Right ventricle myocardium inferior (tissue), 1 donor: ENCODE measurements at places on chromosomes 11 and 22.

DNA sequence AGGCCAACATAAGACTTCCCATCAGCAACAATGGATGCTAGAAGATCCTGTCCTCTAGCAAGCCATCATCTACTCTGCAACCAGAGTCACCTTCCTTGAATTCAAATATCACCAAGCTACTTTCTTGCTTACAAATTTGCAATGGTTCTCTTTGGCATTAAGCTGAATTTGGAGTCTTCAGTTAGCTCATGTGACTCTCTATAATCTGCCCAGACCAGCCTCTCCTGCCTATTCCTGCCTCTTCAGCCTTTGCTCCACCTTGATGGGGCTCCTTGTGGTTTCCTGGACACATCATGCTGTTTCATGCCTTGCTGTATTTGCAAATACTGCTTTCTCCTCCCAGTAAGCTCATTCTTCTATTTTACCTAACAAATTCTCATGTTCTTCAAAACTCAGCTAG is 82.3 kb downstream of the RASSF10 start:
- DNase-seq, result no peak

DNA sequence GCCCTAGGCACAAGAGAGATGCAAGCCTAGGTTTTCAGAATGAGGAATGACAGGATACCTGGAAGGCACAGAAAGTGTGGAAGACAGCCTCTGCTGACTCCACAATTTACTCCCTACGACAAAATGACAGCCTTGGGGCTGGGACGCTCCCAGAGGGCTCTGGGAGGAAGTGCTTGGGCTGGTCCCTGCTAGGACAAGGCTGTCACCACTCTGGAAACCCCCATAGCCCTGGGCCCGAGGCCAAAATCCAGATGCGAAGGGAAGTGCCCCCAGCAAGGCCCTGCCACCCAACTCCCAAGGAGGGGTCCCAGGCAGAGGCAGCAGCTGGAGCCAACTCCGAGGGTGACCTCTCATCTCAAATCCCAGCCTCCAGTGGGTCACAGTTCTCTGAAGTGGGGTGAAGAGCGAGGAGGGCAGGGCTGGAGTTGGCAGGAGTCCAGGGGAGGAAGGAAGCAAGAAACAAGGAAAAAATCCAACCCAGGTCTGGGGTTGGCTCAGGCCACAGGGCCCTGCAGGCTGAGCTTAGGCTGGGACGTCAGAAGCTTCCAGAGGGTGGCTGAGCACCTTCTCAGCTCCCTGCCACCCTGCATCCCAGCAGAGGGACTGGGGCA is 6.3 kb upstream of the CDC42EP2 start:
- peak; percentile 83 for DNase-seq

DNA sequence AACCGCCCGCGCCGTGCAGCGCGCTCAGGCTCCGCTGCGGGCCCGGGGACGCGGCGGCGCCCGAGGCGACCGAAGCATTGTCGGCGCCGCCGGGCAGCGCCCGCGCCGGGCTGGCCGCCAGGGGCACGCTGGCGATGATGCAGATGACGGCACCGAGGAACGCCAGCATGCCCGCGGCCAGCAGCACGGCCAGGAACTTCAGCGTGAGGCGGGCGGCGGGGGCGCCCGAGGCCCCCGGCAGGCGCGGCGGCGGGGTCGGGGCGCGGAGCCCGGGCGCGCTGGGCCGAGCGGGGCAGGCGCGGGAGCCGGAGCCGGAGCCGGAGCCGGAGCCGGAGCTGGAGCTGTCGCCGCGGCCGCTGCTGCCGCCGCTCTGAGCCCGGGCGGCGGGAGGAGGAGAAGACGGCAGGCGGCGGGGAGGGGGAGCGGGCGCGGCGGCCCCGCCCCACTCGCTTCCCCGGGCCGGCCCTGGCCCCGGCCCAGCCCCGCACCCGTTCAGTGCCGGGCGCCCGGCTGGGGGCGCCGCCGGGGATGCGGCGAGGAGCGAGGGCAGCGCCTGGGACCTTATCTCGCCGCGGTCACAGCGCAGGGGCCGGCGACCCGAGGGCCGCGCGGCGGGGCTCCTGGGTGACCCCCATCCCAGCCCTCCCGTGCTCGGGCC is at the start of gene NPTXR:
Gene NPTXR (minus strand): TSS at position 372 of the 658 bp plus-strand sequence.
- DNase-seq, result peak; percentile 72

GRCh38 chr11:132604431-132604830 is 927.9 kb downstream of the OPCML start:
- DNase-seq, result no peak

DNA sequence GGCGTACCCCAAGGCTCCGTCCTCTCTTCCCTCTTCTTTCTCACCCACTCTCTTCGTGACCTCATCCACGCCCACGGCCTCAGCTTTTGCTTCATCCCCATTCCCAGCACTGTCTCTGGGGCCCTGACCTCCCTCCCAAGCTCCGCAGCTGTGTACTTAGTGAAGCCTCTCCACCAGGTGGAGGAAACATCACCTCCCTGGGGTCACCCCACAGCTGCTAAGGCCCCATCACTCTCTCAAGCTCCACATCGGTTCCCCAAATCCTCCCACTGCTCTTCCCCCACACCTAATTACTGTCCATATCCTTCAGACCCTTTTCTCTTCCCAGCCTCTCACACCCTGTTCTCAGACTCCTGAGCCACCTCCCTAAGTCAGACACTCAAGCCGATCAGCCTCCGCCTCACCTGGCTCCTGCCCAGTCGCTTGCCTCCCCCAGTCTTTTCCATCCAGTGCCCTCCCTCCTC is 7.9 kb upstream of the SYT7 start:
- DNase-seq, result no peak

DNA sequence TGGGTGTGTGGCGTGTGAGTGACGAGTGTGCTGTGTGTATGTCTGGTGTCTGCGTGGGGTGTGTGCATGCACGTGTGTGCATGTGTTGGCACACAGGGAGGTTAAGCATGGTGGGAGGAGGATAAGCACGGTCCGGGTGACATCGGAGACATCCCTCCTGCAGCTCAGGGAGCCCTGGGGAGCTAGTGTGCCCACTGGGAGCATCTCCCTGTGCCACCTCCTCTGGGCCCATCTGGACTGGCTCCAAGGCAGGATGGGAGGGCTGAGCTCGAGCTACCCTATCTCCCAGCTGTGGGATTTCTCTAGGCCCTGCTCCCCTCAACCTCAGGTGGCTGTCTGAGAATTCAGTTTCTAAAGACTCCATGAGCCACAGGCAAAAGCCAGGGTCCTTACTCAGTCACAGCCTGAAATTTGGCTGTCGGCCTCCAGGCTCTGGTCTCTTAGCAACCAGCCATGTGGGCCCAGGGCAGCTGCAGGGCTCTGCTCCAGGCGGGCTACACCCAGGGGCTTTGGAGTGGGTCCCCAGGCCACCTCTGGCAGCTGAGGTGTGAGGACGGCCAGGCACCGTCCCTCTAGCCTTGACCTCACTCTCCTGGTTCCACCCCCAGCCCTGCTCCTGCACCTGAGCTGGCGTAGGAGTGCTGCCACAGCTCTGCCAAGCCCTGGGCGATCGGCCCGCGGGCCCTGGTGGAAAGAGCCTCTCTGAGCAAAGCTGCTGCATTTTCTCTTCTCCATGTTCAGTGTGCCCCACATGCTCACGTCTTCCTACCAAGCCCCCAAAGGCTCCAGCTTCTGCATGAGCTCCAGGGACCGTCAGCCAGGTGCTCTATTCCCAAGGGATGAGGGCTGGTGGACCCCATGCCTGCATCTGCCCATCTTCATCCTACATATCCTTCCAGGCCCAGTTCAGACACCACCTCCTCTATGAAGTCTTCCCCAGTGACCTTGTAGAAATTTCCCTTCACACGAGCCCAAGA is 39.7 kb downstream of the RTL6 start:
- no peak for DNase-seq

GRCh38 chr11:64499261-64500004 is 91.6 kb upstream of the SLC22A12 start:
- no peak for DNase-seq

- no peak for DNase-seq
These were observed 24.7 kb downstream of the BTBD10 start for GRCh38 chr11:13438291-13438690.

- no peak for DNase-seq
These were observed 31.2 kb downstream of the RRP8 start for GRCh38 chr11:6572215-6572614.

GRCh38 chr11:120021978-120022377 is 115.9 kb downstream of the TRIM29 start:
- DNase-seq, result no peak

DNA sequence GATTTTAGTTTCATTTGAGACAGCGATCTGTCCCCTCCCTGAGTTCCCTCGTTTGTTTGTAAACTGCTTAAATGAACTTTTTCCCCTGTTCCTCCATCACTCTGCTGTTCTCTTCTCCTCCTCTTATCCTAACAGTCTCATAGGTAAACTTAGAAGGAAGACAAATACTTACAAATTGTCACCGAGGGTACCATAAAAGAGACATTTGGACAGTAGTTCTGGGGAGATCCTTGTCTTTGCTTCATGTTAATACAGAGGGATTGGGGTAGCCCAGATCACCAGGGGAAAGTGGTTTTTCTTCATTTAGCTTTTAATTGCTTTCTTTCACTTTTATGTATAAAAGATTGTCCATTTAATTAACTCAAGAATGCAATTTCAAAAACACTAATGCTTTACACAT is 46.1 kb downstream of the ZBTB16 start:
- DNase-seq, result no peak

GRCh38 chr22:41822317-41823057 is 10.4 kb upstream of the SREBF2 start:
- no peak for DNase-seq

DNA sequence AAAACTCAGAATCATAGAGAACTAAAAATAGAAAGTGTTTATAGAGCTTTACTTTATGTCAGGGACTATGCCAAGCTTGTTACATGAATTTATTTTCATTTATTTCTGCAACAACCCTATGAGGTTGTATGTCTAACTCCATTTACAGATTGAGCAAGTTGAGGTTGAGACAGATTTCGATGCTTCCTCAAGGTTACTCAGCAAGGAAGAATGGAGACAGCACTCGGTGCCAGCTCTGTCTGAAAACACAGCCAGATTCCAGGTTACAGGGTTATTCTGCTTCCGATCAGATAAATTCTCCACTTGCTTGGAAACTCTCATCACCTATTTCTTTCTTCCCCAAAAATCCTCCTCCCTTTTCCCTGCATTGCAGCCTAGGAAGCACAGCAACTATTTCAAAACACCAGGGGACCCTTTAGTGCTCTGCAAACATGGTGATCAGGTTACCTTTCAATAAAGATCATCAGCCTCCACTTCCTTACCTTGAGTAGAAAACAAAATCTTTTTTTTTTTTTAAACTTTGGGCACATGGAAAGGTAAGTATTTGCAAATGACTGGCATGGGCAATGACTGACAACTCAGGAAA is 7.0 kb downstream of the MMP3 start:
- no peak for DNase-seq

GRCh38 chr11:126362879-126363655 is 7.6 kb downstream of the ST3GAL4 start:
- DNase-seq, result no peak

DNA sequence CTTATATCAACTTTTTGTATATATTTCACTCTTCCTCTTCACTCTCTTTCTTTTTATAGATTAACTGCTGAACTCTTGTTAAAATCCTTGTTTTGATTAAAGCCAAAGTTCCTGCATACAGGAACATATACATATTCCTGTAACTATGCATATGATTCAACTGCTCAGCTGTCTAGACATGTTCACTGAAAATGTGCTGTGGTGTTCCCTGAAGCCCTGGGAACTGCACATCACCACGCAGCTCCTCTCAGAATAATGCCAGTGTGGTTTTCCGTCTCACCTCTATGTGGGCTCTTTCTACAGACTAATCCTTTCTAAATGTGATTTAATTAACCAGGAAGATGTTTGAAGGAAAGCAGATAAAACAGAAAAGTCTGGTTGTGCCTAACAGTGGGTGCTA is 25.6 kb upstream of the MMP12 start:
- DNase-seq, result no peak

GRCh38 chr11:107848345-107848744 is 10.2 kb downstream of the SLC35F2 start:
- no peak for DNase-seq

GRCh38 chr22:17870407-17870806 is 96.1 kb upstream of the BID start:
- no peak for DNase-seq

GRCh38 chr11:134332189-134332631 is 422 bp downstream of the GLB1L2 start:
- DNase-seq, result no peak

- no peak for DNase-seq
These were observed 161.9 kb downstream of the INSC start for GRCh38 chr11:15276621-15277020.

DNA sequence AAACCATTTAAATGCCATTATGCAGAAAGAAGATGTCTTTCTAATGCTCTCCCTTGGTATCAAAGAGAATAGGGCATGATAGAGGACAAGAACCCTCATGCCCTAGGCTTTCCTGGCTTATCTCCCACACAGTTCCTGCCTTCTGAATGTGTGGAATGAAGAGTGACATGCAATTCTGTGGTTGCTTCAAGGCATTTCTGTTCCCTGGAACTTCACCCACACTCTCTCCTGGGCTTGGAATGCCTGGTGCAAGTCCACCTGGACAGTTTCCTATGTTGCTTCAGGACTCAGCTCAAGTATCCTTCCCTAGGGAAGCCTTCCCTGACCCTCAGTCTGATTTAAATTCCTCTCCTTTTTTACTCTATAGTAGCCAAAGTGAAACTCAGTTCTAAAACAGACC is 53.8 kb upstream of the DRD2 start:
- DNase-seq, result no peak

GRCh38 chr11:14101388-14101787 is 138.9 kb downstream of the SPON1 start:
- no peak for DNase-seq

GRCh38 chr22:26047920-26048319 is 121.3 kb upstream of the SEZ6L start:
- no peak for DNase-seq

DNA sequence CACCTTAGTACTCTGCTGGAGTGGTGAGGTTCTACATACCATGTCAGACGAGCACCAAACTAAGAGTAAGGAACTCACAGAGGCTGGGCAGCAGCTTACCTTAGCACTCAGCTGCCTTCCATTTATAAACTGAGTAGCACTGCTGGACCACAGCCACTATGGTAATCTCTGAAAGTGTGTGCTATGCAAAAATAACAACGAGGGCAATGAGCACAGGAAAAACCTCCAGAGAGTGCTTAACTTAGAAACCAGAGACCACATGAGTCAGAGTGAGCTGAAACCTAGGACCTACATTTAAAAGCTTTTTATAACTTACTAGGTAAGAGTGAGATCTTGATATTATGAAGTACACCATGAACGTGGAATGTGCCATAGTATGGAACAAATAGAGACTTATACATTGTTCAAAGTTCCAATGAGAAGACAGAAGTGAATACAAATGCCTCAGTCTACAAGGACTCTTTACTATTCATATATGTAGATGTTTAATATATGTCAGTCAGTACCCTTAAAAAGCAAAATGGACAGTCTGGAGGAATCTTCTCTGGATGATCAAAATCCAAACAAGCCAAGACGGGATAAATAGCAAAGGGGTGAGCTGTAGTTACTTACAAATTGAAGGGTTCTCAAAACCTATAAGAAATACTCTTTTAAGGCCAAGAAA is 17.2 kb upstream of the CD59 start:
- no peak for DNase-seq
